ENCODE measurements at places on chromosomes 16 and 17.

DNA sequence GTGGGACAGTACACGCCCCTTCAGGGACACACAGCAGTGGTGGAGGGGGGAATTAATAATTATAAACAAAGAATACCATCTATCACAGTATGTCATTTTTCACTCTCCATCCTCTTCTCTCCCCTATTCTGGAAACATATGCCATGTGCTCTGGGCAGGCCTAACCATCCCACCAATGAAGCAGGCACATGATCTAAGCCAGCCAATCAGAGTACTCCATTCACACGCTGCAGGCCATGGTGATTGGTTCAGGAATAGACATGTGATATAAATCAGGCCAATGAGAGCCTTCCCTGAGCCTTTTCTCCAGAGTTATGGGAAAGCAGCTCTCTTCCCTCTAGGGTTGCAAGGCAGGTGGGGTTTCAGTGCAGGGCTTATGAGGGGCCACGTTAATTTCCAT, 36.5 kb downstream of the GSG1L start:
- no peak for DNase-seq

- peak; percentile 55 for DNase-seq
Observed at GRCh38 chr17:58317421-58318064, 11.1 kb downstream of the TSPOAP1 start.

DNA sequence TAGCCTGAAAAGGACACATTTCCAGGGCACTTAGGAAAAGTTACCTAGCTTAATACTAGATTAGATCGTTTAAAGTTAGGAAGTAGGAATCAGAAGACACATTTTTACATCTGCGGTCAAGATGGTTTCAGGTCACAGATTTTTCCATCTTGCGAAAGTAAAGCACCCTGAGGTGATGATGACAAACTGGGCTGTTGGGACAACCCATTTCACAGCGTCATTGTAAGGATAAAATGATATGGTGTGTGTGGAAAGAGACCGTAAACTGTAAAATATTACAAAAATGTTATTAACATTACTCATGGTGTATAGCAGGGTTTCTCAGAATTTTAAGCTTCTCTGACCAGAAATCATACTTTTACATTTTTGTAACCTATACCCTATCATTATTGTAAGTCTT, 10.1 kb upstream of the MAP2K6 start:
- DNase-seq: no peak

DNA sequence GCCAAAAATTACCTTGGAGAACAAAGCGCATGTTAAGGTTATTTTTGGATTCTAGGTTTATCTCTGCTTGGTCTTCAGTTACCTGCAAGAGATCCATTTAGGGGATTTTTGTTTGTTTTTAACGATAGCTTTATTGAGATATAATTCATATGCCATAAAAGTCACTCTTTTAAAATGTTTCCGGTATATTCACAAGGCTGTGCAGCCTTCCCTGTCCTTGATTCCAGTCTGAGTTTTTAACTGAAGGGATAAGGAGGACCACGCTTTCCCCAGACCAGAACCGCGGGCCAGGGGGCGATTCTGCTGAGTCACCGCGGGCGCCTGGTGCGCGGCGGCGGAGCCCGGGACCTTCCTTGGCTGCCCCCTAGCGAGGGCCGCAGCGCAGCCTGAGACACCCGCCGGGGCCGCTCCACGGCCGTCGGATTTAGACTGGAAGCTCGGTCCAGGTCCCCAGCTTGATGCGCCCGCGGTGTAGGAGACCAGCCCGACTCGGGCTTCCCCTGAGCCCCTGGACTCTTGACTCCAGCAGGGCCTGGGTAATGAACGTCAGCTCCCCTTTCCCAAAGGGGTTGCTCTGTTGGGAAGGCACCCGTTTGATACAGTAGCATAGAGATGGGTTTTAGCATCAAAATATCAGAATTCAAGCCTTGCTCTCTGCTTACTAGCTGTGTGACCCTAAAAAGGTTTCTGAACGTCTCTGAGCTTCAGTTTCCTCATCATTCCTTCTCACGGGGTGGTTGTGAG, 50.0 kb upstream of the STH start:
- peak; percentile 75 for DNase-seq

DNA sequence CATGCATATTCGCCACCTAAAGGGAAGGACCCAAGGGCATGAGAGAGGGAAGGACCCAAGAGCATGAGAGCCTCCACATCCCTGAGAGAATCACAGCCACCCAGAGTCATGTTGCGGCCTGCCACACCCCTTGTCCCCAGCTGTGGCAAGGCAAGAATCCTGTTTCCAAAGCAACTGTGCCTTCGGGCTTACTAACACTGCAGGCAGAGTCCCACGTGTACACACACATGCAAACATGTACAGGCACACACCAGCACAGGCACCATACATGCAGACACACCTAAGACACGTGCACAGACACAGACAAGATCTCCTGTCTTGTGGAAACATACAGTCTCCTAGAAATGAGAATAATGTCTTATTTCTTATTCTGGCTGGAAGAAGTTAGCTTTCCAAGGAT, 92.4 kb upstream of the CDYL2 start:
- no peak for DNase-seq

GRCh38 chr16:74186561-74186971, 110.0 kb upstream of the PSMD7 start:
- DNase-seq: no peak

DNA sequence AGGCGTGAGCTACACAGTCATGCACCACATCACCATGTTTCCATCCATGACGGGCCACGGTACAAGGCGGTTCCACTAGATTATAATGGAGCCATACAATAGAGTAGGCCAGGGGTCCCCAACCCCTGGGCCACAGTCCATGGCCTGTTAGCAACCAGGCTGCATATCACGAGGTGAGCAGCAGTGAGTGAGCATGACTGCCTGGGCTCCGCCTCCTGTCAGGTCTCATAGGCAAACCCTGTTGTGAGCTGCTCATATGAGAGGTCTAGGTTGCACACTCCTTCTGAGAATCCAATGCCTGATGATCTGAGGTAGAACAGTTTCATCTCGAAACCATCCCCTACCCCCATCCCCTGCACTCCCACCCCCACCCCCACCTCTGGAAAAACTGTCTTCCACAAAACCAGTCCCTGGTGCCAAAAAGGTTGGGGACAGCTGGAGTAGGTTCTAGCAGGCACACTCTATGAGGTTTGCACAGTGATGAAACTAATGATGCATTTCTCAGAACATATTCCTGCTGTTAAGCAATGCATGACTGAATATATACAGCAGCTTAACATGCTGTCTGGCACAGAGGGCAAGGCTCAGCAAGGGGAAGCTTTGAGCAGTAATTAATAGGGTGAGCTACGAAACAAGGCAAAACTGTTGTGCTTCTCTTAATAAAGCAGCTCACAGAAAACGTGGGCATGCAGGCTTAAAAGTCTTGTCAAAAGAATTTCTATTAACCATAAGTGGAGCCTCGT, 108.0 kb downstream of the VPS53 start:
- no peak for DNase-seq

GRCh38 chr16:57299009-57299718, 14.7 kb upstream of the PLLP start:
- no peak for DNase-seq

- no peak for DNase-seq
Observed at GRCh38 chr16:21989751-21990150, 11.2 kb downstream of the PDZD9 start.

DNA sequence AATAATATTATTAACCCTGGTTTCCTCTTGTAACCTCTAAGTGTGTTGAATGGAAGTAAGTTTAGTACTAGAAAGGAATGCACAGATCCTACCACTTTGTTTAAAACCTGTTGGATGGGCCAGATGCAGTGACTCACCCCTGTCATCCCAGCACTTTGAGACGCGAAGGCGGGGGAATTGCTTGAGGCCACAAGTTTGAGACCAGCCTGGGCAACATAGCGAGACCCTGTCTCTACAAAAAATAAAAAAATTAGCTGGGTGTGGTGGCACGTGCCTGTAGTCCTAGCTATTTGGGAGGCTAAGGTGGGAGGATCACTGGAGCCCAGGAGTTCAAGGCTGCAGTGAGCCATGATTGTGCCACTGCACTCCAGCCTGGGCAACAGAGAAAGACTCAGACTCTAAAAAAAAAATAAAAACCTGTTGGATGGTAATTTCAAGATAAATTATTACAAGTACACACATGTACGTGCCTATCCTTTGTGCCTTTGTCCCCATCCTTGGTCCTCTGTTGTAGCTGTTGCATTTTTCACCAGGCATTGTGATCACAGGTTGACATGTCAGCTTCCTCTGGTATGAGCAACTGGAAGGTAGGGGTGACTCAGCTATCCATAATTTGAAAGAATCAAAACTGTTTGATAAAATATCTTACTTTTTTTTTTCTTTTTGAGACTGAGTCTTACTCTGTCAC, 30.7 kb upstream of the METTL9 start:
- no peak for DNase-seq

DNA sequence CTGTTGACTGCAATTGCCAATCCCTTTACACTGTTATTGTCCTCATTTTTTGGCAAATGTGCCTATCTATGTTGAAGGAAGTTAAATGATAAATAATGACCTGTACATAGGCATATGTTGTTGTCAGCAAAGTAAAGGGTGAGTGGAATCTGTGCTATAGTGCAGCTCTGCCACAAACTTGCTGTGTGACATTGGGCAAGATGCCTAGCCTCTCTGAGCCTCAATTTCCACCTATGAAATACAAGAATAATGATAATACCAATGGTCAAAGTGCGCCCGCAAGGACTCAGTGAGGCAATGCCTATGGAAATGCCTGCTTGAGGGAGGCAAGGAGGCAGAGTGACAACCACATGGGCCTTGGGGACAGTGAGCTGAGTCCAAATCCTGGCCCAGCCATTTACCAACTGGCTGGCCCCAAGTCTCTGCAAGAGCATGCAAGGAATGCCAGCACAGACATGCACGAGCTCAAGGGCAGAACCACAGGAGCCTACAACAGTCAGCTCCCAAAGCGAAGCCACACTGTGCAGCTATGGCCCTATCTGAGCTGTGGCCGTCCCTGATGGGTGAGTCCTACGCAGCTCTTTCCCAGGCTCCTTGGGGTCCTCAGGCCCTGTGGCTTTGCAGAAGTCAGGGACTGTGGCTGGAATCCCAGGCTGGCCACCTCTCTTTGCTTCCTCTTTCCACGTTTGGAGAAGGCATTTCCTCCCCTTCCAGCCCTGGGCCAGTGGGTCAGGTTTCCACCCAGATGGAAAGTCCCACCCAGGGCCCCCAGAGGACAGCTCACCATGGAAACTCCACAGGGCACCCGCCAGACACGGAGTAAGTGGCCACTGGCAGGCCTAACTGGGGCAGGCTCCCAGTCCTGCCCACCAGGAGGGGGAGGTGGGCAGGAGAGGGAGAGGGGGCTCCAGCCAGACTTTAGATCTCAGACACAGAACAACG, 82.1 kb downstream of the ZNF423 start:
- no peak for DNase-seq

DNA sequence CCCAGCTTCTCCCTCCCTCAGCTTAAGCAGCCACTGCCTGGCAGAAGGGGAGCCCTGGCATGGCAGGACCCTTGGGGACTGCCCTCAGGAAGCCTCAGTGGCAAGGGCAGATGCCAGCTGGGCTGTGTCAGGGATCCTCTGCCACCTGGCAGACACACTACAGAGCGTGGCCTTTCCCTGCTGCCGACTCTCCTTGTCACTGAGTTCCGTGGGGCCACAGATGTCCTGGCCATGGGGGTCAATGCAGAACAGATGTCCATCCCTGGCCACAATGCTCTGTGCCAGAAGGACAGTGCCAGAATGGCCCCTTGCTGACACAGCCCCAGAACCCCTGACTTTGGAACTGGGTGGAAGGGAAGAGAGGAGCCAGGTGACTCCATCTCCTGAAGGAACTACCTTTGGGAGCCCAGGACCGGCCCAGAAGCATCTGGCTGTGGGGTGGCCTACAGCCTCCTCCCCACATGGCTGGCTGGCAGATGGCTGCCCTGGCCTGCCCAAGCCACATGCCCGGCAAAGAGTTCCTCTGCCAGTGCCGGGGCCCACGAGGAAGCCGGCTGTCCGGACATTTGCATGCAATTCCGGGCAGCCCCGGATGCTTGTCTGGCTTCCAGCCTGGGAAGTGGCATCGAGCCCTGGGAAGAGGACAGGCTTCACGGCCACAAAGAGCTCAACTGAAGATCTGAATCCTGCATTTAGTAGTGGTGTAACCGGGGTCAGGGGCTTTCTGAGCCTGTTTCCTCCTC, 24.1 kb downstream of the NPTX1 start:
- DNase-seq: no peak

DNA sequence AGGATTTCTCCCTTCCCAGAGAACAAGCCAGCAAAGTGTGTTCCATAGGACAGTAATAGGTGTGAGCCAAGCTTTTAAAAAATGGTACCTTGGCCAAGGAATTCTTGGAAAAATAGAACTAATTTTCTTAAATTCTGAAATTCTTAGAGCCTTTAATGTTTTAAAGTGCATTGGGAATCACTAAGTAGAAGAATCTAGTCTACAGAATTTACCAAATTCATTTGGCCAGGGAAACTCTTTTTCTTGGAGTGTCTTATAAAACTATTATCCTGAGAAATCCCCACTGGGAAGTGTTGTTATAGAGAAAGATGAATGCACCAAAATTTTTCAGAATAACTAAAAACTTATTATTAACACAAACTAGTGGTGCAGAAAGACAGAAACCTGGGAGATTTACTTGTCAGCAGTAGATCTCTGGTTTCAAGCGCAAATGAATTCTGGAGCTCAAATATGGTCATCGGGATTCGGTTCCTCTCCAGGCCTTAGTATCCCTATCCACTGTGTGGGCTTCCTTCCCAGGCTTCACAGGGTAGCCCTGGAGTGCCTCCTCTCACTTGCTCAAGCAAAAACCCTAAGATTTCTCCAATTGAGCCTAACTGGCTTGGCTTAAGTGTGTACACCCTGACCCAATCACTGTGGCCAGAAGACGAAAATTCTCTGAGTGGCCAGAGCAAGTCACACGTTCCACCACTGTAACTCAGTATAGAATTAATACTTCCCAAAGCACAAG, 217.8 kb downstream of the CHD9NB start:
- no peak for DNase-seq

DNA sequence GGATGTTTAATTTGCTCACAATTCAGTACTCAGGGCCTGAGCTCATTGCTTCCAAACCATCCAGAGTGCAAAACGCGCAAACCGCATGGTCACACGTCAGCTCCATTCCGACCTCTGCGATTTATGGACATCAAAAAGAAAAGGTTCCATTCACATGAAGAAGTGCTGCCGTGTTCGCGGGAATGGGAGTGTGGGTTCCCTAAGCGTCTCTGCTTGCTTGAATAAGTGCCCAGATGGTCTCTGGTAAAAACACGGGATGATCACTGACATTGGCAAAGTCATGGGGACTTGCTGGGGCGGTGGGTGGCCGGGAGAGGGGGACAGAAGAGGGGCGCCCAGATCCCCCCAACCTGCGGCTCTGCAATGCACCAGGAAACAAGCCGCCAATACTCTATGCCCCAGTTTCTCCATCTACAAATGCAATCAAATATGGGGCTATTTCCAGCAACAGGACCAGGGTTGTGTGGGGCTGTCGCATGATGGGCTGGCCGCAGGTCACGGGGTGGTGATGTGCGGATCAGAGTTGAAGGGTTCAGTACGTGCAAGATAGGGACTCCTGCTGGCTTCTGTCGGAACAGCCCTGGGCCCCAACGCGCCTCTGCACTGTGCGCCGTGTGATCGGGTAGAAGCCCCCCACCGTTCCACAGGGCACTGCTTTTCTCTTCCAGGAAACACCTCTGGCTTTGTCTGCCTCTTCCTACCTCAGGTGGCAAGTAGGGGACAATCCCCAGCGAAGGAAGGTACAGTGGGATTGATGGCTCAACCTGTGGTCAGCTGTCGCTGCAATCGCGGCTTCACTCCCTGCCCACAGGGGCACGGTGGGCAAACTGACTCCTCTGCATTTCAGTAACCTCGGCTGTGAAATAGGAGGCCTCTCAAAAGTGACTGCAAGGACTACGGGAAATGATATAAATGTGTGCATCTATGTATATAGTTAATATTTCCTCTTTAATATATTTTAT, 11.2 kb downstream of the FOXF1 start:
- no peak for DNase-seq

Data from activated CD4-positive, CD25-positive, alpha-beta regulatory T cell treated with anti-CD3 and anti-CD28 coated beads, Interleukin-2, amount 50 U/mL, for 72 hours (primary cell).